ENCODE measurements at places on chromosomes 4 and X.

GRCh38 chr4:108683479-108683878, 33.1 kb downstream of the OSTC start:
- DNase-seq = no peak

- no peak for DNase-seq
These were observed 109.6 kb upstream of the NDP start for GRCh38 chrX:44082829-44083228.

DNA sequence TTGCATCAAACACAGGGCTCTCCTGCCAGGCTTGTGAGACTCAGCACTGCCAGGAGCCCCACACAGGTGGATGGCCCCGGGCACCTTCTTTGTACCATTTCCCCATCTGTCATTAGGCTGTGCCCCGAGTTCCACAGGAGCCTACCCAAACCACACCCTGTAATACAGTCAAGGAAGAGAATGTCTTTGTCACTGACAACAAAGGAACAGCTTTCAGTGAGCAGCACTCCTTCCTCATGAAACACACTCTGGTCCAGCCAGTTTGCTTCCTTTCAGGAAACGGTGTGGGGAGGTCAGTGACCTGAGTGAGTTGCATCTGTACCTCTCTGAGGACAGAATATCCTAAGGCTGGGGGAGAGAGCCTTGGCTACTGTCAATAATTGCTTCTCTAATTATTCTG, 53.7 kb downstream of the LNX1 start:
- no peak for DNase-seq

DNA sequence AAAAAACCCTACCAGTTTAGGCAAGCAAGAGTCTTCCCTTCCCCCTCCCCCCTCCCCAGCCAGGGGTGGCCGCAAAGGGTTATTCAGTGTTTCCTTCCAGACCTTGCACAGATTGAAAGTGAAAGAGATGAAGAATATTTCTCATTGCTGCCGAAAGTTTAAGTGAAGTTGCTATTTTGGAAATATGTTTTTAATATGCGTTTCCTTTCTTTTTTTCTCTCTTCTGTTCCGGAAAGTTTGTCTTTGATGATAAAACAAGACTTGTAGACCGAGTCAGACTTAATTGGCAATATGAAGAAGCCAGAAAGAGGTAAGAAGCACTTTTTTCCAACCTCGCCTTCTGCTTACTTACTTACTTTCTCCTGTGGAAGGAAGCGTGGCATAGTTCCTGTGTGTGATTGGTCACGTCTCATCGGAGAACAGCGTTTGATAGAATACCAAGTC, 58.5 kb upstream of the CLCN4 start:
- no peak for DNase-seq

- DNase-seq = no peak
These were observed 492.5 kb downstream of the GALNTL6 start for GRCh38 chr4:172305698-172306097.

DNA sequence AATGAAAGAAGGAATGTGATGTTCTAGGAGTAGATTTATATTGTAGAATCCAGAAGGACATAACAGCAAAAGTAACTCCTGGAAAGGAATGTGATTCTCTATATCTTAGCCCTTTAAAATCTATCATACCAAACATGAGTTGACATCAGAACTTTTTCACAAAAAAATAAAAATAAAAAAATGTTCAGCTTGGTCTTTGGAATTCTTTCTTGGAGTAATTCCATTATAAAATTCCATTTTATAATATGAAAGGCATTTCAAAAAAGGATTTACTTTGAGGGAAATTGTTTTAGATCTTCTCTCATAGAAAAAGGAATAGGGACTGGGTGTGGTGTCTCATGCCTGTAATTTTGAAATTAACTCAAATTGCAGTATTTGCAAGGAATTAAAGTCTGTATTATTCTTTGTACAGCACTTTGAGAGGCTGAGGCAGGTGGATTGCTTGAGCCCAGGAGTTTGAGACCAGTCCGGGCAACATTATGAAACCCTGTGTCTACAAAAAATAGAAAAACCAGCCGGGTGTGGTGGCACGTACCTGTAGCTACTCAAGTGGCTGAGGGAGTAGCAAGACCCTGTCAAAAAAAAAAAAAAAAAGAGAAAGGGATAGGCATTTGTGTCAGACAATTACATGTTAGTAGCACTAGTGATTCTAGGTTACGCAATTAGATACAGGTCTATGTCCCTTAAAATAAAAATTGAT, 134.9 kb downstream of the SLC4A4 start:
- DNase-seq = no peak

DNA sequence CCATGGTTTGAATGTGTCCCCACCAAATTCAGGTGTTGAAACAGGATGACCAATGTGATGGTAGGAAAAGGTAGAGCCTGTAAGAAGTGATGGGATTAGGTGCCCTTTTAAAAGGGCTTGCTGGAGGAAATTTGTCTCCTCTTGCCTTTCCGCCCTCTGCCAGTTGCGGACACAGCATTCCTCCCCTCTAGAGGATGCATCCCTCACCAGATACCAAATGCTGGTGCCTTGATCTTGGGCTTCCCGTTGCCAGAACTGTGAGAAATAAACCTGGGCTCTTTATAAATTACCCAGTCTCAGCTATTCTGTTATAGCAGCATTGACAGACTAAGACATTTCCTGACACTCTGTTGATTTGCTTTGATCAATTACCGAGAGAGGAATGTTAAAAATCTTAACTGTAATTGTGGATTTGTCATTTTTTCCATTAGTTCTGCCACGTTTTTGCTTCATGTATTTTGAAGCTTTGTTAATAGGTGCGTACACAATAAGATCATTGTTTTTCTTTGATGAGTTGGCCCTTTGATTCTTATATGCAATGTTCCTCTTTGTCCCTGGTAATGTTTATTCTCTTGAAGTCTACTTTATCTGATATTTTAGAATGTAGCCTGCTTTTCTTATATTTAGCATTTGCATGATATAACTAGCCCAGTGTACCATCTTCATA, 13.3 kb downstream of the NFKB1 start:
- no peak for DNase-seq

GRCh38 chr4:160485071-160485687, 1382.3 kb downstream of the RAPGEF2 start:
- no peak for DNase-seq

DNA sequence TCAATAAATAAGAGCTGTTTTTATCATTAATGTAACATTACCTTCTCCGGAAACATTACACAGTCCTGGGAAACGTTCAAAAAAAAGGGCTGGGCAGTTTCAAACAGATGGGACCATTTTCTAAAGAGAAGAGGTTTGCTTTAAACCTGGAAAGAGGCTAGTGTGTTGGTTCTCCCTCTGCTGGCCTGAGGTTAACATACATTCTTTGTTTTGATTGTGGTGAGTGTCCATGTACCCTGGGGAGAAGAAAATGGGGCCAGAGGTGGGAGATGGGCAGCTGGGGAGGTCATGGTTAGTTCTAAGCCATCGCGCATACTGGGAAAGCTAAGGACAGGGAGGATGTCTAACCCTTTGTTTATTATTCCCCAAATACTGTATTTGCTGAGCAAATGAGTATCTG, 194.7 kb downstream of the CPEB2 start:
- DNase-seq = no peak

DNA sequence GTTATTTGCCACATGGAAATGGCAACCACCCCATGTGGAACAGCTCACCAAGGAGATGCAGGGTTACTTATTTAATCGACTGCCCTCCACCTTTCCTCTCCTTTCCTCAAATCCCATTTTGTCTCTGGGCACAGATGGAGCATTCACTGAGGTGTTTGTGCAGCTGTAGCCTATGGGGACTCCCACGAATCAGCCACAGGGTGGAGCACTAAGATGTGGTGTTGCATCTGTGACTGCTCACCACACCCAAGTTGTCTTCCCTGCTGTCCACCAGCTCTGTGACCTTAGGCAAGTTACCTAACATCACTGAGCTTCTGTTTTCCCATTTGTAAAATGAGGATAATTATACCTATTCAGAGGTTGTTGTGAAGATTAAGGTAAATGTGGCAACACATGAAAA, 252.4 kb upstream of the CPEB2 start:
- no peak for DNase-seq

GRCh38 chr4:165131247-165131832, 18.7 kb upstream of the TMEM192 start:
- peak; percentile 4 for DNase-seq

DNA sequence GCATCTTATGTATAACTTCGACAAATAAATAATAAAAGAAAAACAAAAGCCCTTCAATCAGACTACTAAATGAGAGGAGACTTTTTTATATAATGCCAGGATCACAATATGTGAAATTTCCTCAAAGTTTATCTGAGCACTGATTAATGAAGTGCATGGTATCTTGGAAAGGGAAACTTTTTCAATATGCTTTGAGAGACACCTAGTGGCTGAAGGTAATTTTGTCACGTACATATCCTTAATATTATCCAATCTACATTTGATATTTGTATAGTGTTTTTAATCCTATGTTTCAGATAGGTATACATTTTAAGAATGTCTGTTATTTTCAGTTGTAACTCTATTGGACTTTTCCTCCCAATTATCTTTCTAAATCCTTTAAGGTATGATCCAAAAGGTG, 146.8 kb downstream of the KLHL4 start:
- DNase-seq = no peak

DNA sequence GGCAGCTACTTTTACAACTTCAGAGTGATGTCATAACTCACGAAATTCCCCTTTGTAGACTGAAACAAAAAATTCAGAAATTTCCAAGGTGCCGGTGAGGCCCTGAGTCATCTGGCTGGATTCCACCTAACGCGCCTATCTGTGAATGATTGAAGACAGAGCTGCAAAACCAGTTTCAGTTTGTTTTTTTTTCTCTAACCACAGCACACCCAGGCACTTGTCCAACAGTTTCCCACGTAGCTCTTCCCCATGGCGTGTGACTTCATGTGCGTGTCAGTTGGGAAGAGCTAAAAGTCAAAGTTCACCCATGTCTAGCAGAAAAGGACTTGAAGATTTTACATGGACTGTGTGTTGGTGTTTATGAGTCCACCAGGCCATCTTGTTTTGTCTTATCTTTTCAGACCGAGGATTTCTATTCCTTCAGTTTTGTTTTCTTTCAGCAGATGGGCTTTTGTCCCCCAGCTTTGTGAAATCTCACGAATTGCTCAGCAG, 16.4 kb downstream of the TCEANC start:
- no peak for DNase-seq

DNA sequence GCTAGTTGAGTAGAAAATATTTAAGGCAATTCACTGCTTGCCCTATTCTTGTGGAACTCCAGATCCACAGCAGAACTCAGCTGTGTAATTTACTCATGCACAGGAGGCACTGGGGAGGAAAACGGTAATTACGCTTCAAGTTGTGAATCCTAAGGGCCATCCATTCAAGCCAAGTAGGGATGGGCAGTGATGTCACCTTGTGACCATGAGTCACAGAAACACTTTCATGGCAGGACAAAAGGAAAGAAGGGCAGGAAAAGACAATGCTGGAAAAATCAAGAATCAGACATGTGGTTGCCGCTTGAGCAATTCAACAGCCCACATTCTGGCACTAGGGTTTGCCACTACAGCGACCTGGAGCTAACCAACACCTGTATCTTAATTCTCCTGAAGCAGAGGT, 1.4 kb downstream of the PAQR3 start:
- DNase-seq = no peak

GRCh38 chr4:145939441-145939750, 773 bp upstream of the ZNF827 start:
- DNase-seq = no peak

DNA sequence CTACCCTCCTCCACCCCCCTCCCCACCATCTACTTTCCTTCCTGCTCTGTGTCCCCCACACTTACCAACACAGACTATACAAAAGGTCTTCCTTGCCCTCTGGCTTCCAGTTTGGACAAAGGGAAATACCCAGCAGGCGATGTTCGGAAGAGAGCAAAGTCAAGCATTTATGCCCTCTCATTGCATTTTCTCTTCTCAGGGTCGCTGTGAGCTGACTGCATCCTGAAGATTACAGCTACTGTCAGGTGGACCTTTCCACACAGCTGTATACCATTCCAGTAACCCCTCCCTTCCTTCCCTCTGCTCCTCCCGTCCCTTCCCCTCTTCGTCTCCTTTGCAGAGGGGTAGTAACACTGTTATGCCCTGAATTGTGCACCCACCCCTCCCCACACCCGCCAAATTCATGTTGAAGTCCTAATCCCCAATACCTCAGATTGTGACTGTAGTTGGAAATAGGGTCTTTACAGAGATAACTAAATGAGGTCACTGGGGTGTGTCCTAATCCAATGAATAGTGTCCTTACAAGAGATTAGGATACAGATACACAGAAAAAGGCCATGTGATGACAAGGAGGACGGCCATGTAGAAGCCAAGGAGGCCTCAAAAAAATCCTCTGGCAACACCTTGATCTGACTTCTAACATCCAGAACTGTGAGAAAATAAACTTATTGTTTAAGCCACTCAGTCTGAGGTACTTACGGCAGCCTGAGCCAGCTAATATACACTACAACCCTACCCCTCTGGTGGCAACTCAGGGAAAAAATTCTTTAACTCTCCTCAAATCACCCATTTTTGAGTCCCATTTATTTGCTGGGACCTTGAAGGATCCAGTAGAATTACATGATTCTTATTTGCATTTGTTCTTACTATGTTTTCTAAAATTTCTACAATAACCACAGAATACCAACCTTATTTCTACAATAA, 11.7 kb downstream of the MORF4L2 start:
- no peak for DNase-seq

DNA sequence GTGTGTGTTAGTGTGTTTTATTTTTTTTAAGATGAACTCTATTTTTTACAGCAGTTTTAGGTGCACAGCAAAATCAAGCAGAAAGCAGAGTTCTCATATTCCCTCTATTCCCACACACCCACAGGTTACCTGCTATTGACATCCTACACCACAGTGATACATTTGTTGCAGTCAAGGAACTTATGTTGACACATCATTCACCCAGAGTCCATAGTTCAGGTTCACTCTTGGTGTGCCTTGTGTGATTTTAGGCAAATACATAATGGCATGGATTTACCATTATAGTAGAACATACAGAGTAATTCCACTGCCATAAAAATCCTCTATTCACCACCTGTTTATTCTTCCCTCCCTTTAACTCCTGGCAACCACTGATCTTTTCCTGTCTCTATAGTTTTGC, 28.7 kb downstream of the DIAPH2 start:
- DNase-seq = peak; percentile 52

DNA sequence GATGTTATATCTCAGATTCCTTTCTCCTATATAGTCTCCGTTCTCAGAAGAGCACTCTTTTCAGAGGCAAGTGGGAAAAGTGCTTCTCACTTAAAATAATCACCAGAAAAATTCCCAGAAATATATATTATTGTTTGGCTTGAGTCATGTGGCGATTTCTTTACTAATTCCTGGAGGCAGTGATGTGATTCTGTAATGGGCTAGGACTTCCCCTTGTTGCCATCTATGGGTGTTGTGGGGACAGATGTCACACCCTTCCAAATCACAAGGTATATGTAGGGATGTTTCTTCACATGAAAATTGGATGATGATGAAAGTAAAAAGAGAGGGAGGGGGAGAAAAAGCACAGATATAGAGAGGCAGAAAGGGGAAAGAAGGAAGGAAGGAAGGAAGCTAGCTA, 553.4 kb downstream of the PPP4R3C start:
- no peak for DNase-seq

DNA sequence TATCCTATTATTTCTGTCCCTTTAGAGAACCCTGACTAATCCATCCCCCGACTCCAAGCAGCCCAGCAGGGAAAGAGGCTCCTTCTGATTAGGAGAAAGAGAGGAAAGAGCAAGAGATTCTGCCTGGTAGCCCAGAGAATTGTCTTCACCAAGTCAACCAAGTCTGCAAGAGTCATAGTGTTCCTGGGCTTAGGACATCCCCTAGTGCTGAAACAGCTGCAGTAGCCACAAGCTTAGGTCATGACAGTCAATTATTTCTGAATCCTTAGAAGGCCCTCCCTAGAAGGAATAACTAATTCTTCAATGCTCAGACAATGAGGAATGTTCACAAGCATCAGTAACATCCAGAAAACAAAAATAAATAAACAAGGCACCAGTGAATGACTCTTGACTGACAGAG, 480.3 kb upstream of the GRIA3 start:
- DNase-seq = no peak
